GM13976 (cell line): ENCODE measurements at places on chromosomes 12 and 14.

GRCh38 chr12:39393890-39394289 is 49.0 kb downstream of the KIF21A start:
- no peak for DNase-seq

DNA sequence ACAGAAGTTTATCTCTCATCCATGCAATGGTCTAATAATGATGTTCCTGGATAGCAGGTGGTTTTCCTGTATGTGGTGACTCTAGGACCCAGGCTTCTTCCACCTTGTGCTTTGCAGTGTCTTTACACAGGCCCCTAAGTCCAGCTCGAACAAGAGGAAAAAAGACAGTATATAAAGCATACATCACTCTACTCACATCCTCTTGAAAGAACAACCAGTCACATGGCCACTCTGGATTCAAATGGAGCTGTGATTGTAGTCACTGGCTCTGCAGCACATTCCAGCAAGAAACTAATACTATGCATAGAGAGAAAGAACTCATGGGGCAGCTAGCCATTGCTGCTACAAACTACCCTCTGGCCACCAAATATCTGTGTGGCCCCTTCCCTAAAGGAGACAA is 11.5 kb upstream of the E2F7 start:
- no peak for DNase-seq

DNA sequence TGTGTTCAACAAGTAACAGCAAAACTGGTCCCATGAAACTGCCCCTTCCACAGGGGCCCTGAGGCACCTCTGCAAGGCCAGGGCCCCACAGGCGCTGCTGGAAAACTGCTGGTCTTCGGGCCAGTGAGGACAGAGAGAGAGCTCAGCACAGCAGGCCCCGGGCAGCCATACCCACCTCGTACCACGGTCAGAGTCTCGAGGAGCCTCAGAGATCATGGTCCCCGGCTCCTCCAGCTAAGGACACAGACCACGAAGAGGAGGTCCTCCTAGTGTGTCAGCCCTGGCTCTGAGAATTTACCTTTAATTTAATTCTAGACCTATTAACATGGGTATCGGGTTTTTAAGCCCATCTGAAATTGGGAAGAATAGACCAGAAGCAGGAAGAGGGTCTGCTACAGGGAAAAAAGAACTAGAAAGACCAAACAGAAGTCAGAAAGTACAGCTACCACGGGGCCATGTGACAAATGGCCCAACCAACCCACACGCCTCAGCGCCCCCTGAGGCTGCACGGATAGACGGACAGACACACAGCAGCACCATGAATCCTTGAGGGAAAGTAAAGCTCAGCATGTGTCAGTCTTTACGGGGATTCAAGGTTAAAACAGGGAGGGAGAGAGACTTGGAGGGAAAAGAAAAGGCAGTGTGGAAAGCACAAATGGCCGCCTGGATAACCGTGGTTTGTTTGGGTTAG is 22.9 kb downstream of the ANKRD9 start:
- DNase-seq, result no peak

GRCh38 chr12:120466560-120467315 is 2.8 kb downstream of the SRSF9 start:
- no peak for DNase-seq

DNA sequence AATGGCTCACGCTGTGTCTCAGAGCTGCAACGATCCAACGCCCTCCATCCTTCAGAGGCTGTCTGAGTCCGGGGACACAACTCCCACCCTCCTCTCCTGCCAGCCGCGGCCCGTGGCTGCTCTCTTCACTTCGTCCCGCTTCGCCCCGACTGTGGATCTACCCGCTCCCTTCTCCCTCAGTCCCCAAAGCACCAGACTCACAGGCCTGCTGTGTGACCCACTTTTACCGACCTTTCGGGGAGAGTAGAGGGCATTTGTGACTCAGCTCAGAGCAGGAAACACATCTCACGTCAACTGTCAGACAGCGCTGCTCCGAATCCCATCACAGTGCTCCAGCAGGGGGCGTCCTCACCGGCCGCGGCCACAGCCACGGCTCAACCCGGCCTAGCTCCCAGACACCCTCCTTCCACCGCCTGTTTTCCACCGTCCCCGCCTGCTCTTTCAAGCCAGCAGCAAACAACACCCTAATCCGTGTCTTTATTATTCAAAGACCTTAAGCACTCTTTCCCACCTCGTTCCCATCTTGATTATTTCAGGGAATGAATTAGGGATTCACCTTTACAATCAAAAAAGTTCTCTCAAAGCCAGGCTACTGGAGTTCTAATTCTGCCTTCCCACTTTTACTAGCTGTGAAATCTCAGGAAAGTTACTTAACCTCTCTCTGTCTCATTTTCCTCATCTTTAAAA is 5.0 kb upstream of the AQP2 start:
- DNase-seq, result peak; percentile 93

DNA sequence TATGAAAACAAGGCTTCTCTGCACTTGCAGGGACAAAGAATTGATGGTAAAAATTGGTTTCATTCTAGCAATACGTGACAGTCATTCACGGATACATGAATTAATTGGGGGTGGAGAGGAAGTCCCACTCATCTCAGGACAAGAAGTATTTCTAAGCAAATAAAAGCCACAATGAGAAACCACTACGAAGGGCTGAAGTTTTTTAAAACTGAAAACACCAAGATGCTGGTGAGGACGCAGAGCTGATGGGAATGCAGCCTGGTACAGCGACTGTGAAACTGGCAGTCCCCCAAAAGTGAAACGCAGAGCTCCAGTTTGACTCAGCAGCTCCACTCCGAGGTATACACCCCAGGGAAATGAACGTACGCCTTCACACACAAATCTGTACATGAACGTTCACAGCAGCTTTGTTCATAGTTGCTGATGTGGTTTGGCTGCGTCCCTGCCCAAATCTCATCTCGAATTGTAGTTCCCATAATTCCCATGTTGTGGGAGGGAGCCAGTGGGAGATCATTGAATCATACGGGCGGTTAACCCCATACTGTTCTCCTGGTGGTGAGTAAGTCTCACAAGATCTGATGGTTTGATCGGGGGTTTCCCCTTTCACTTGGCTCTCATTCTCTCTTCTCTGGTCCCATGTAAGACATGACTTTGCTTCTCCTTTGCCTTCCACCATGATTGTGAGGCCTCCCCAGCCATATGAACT is 89.0 kb downstream of the SCARB1 start:
- DNase-seq, result peak; percentile 75

DNA sequence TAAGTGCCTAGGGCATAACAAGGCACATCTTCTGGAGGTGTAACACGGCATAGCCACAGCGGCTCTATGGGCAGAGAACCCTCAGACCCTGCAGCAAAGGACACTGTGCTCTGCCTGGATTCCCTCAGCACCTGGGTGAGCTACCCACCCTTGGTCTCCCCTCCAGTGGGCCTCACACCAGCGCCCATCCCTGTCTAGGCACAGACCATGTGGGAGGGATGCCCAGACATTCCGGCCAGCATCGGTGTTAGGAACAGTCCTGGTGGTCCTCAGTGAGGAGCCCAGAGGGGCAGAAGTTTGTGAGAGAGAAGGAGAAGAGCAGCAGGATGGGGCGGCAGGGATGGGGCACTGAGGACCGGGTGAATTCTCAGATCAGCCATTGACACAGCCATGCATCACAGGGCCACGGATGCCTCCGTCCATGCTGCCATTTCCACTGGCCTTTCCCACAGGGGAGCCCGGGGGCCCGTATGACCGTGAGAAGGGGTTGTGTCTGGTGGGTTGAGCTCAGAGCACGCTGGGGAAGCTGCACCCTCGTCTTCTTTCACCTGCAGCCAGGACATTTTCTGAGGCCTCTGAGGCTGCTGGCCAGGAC is 282.7 kb upstream of the SFSWAP start:
- no peak for DNase-seq

- DNase-seq, result no peak
These were observed 9.0 kb downstream of the ADCY6 start for GRCh38 chr12:48779869-48780268.

- no peak for DNase-seq
These were observed 144.1 kb upstream of the AMIGO2 start for GRCh38 chr12:47223848-47224213.

DNA sequence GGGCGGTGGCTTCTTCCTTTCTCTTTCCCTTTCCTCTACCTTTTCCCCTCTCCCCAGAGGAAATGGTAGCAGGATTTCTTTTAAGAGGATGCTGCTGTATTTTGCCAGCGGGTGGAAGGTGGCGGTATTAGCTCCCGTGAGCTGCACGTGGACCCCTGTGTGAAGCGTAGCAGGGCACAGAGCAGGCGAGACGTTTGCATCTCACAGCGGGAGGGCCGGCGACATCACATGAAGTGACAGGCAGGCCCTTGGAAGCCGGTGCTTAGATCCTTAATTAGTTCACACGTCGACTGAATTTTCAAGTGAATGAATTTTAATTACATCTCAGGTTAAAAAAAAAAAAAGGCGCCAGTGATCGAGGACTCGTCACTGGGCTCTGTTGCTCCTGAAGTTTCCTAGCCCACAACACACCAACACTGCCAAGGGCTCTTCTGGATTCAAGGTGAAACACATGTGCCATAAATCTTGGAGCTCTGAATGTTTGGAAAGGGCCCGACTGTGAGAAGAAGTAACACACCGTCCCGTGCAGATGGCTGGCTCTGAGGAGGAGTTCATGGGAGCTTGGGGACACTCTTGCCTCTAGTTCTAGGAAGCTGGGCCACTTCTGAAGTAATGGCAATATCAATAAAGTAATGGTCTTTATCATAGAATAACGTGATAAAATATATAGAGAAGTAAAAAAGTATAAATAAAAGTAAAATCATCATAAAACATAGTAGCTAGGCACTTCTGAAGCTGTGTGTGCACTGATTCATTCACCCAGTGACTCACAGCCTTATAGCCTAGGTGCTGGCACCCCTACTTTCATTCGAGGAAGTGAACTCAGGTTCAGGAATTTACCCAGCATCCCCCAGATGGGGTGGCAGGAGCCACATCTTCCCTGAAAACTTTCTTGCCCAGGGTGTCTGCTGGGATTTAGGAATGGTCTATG is 75.3 kb downstream of the AACS start:
- DNase-seq, result no peak

DNA sequence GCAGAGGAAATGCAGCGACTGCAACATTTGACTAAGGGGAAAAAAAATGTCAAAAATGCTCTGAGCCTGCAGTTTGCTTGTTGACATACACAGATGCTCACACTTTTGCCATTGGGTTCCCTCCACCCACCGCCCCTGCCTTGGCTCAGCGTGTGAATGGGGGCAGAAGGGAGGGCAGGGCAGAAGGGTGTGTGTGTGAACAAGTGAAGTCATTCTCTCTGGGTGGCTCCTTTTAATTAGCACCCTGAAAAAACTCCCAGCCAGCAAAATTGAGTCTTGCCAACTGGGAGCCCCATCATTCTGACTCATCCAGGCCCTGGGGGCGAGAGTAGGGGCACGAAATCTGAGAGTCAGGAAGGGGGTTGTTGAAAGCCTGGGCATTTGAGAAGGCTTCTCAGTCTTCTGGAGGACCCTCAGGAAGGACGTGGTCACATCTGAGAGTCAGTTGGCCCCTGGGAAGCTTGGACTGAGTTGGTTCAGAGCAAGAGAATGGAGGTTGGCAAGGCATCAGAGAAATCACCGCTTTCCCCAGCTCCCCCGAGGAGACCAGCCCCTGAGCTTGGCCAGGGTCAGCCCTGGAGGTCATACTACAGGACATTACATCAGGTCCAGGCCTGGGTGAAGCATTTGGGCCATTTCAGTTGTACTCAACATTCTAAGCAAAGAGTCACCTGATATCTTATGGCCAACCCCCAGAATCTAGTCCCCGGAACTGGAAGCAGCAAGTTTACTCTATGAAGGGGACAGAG is 22.7 kb upstream of the KRT78 start:
- DNase-seq, result no peak

DNA sequence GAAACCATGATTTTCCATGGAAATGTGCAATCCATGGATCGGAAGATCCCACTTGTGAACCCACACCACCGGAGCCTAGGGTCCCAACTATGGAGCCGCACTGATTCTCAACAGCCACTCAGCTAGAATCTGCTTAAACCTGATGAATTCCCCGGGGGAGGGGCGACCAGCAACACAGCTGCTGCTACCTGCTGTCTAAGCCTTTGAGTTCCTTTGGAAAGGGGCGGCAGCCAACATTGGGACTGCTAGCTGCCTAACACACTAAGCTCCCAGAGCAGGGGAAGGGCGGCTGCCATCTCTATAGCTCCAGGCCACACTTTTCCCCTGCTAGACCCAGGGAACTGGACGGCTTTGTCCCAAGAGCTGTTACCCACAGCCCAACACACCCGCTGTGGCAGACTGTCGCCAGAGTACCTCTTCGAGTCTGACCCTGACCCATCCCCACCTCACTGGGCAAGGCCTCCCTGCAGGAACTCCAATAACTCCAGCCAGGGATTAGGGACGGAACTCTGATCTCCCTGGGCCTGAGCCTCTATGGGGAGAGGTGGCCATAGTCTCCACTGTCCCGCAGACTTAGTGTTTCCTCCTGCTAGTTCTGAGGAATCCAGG is 205.8 kb upstream of the SLC16A7 start:
- DNase-seq, result no peak

DNA sequence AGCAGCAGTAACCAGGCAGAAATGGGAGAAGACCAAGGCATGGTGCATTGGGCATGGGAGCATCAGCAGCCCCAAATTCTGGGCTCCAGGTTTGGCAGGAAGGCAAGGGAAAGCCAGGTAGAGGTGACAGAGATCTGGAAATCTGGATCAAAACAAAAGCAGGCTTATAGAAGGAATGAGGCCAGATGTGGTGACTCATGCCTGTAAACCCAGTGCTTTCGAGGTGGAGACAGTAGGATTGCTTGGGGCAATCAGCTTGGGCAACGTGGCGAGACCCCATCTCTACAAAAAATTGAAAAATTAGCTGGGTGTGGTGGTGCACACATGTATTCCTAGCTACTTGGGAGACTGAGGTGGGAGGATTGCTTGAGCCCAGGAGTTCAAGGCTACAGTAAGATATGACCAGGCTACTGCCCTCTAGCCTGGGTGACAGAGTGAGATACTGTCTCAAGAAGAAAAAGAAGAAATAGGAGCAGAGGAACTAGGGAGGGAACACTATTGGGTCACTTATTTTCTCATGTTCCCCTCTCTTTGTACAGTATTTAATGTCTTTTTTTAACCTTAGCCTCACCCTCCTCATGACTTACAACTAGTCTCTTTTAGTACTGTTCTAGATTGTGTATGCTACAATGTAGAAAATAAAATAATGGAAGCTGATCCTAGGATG is 25.1 kb downstream of the SLC4A8 start:
- no peak for DNase-seq

DNA sequence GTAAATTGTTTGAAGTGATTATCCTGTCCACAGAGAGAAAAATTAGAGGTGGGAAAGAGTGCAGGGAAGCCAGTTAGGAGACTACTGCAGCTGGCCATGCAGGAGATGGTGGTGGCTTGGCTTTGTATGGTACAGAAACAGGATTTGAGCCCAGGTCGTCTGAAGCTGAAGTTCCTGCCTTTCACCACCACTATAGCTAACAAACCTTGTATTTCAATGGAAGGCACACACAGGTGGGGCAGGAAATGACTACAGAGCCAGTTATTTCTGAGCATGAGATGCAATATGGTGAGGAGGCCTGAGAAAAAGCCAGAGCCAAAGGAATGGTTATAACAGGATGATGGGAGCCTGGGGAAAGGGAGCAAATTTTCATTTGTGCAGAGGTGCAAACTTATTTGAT is 103.9 kb downstream of the BTG1 start:
- DNase-seq, result no peak

GRCh38 chr12:99049774-99050173 is 404.7 kb downstream of the APAF1 start:
- DNase-seq, result no peak

- DNase-seq, result no peak
These were observed 122.7 kb downstream of the KICS2 start for GRCh38 chr12:64099397-64099796.

GRCh38 chr12:107264667-107265066 is 171.3 kb upstream of the CRY1 start:
- no peak for DNase-seq

- no peak for DNase-seq
These were observed 188.2 kb upstream of the DIO3 start for GRCh38 chr14:101372894-101373620.

- peak; percentile 5 for DNase-seq
These were observed 6.2 kb downstream of the SERPINA1 start for GRCh38 chr14:94382099-94382715.
